Calu3 (cell line): ENCODE measurements at places on chromosomes 4 and X. TPM values are rescaled to one million over a fixed set of nuclear protein-coding genes. Genes with fewer than 3 reads are reported as not detected.

- no peak for DNase-seq
These were observed 87.2 kb upstream of the KLF3 start for GRCh38 chr4:38576767-38577166.

GRCh38 chr4:11430536-11430935 is 1.8 kb upstream of the HS3ST1 start:
- DNase-seq, result no peak

DNA sequence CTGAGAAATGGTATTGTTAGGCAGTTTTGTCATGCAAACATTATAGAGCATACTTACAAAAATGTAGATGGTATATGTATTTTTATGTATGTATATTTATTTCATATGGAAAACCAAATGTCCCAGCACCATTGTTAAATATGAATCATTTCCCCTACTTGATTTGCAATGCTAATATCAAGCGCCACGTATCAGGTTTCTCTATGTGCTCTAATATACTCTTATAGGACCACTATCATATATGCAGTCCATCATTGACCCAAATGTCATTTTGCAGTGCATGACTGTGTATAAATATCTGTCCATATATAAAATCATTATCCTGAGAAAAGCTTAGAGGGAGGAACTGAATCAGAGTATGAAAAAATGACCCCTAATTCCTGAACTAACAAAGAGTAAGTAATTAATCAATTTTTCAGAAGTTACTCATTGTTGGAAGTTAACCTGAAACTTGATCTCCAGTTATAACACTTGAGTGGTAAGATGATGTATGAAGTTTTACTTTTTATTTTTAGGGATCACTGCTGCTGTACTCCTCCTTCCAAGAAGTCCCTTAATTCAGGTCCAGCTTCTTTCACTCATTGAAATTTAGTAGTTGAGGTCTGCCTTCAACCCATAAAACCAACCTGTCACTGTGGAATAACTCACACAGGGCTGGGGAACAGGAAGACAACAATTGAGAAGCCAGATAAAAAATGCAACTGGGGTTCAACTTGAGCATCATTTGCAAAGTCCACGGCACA is 134.8 kb upstream of the LDB2 start:
- no peak for DNase-seq

DNA sequence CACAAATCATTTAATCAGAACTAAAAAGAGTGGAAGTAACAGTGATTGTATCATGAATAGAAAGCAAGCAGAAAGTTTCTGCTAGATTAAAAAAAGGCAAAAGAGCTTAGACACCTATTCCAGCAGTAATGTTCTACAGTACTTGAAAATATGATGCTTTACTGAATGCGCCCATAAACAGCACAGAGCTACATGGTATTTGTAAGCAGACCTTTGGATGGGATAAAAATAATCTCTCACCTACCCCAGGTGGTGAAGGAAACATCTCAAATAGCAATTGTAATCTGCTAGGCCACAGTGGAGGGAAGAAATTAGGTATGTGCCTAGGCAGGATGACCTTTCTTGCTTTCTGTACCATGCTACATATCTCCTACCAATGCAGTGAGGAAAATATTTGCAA is 280.9 kb upstream of the PRKX start:
- no peak for DNase-seq

GRCh38 chr4:95272797-95273196 is 276.0 kb downstream of the UNC5C start:
- no peak for DNase-seq

- no peak for DNase-seq
These were observed 836 bp upstream of the LNX1 start for GRCh38 chr4:53592122-53592521.

DNA sequence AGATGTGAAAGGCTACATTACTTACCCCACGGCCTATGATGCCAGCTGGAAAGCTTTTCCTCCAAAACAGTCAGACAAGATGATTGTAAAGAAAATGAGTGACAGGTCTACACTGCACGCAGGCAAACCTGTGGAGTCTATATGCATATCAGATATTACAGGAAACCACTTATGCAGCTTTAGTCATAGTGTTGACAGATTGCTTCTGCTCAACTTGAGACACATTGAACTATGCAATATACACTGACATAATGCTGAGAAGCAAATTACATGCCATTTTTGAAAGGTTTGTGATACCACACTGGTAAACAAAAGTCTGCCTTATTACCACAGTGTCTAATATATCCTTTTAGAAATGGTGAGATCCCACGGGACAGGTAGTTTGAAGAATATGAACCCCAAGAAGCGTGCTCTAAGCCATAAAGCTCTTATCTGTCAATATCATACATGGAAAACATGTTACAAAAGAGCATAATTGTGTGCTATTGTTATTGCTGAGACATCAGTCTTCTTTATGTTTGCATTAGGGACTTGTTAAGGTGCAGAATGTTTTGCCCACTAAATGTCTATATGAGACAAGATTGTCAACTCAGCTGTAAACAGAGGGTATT is 1835.8 kb upstream of the TENM3 start:
- DNase-seq, result no peak

DNA sequence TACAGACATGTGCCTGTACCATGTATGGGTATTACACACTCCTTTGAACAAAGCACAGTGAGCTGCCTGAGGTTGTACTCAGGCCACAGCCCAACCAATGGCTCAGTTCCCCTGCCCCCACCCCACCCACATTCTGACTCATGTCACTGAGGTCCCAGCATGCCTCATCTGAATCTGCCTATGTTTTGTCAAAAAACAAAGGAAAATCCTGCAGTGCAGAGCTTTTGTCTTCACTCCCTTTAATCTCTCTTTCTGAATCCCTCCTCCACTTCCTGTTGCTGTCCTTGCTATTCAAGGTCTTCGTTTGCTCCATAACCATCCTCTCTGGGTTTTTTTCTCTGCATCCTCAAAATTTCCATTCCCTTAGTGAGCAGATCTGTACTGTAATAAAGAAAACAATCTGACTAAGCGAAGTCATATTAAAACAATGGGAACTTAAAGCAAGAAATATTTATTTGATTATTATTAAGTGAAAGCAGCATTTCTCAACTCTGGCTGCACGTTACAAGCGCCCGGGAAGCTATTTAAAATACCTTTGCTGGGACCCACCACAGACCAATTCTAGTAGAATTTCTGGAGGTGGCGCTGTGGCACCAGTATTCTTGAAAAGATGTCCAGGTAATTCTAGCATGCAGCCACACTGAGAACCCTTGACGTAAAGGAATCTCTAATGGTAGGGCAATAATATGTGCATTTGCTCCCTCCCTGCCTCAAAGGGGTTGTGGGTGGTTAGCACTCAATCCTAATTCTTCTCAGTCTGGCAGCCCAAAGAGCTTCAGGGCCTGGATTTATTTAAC is 8.7 kb downstream of the GUCY2F start:
- DNase-seq, result no peak

- DNase-seq, result no peak
These were observed 49.8 kb downstream of the TBCK start for GRCh38 chr4:106266201-106266600.

GRCh38 chrX:126551725-126552312 is 795 bp downstream of the DCAF12L1 start:
- DNase-seq, result no peak

- DNase-seq, result no peak
These were observed 181.8 kb upstream of the POF1B start for GRCh38 chrX:85561231-85561630.

BANK1 gene
- total RNA-seq, result 6.4 and 7.9 TPM in 2 replicates

BEND2 gene
- not detected in 2 replicates for total RNA-seq

SPANXA1 gene
- total RNA-seq, result not detected in 2 replicates

DCAF4L1 gene
- 0.68 and 1.0 TPM in 2 replicates for total RNA-seq

PPP1R3F gene
- 14.7 and 18.8 TPM in 2 replicates for total RNA-seq

DGAT2L6 gene
- not detected in 2 replicates for total RNA-seq

TMEM47 gene
- 80.9 and 99.6 TPM in 2 replicates for total RNA-seq

ARHGAP6 gene
- not detected in 2 replicates for total RNA-seq
